ENCODE measurements at places on chromosomes 5 and 9. TPM values are rescaled to one million over a fixed set of nuclear protein-coding genes. Genes with fewer than 3 reads are reported as not detected.

IL9 gene
- total RNA-seq, result not detected

ACTBL2 gene
- total RNA-seq, result 0.05 TPM

PRRC2B gene
- total RNA-seq, result 173 TPM

OR2S2 gene
- total RNA-seq, result not detected

ANKRD18B gene
- 13.3 TPM for total RNA-seq

EPB41L4B gene
- 1.7 TPM for total RNA-seq

SPINK13 gene
- not detected for total RNA-seq

RPL37 gene
- 5,689 TPM for total RNA-seq

MRPS27 gene
- total RNA-seq, result 98.5 TPM

GRCh38 chr5:151101151-151101550 lies 20.3 kb upstream of the TNIP1 start:
- DNase-seq, result no peak

GRCh38 chr5:79318935-79319614 lies 83.1 kb downstream of the JMY start:
- DNase-seq, result peak; percentile 52

DNA sequence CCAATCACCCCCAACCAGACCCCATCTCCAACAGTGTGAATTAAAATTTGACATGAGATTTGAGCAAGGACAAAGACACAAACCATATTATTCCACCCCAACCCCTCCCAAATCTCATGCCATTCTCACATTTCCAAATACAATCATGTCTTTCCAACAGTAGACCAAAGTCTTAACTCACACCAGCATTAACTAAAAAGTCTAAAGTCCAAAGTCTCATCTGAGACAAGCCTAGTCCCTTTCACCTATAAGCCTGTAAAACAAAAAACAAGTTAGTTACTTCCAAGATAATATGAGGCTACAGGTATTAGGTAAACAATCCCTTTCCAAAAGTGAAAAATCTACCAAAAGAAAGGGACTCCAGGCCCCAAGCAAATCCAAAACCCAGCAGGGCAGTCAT lies 140.6 kb upstream of the NR4A3 start:
- no peak for DNase-seq

GRCh38 chr5:13878357-13878756 lies 66.1 kb downstream of the DNAH5 start:
- DNase-seq, result no peak

DNA sequence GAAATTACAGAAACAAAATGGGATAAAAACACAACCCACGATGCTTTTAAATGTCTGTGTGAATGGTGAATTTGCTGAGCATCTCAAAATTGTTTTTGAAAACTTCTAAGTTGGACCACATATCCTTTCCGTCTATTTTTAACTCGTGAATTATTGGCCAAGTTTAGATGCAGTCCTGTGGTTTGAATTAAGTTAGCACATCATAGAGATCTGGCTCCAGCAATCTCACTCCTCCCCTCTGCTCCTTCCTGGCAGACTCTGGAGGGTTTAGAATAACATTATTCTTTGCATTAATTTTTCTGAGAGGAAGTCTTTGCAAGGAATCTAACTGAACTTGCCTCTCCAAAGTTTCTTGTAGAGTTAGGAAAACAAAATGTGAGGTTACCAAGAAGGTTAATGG lies 14.5 kb upstream of the ANKRD55 start:
- no peak for DNase-seq

- DNase-seq, result no peak
Measured at GRCh38 chr5:160071516-160071915, 47.7 kb downstream of the PWWP2A start.

DNA sequence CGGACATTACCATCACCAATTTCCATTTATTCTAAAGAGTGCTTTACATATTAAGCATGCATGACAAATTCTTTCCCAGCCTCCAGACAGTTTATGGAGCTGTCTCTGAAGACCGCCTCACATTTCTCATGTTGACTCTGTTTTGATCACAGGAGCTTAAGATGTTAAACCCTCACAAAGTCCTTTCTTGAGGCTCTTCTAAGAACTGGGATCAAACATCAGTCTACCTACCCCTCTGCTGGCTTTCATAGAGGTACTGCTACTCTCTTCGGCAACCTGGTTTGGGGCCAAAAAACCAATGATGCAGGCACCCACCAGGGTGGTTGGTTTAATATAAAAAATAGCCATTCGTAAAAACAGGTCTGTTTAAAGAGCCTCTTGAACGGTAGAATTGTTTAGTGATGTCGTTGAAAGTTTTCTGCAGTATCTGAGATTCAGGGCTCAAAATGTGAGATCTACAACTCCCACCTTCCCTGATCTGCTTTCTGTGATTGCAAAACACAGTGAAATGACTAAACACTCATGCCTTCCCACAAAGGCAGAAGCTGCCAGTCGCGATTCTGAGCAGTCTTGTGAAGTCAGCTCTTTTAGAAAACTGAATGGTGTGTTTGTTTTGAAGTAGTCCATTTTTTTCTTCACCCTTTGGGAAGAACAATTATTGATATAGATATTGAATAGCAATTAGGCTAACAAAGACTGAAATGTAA lies 3.5 kb downstream of the RXFP3 start:
- DNase-seq, result no peak

DNA sequence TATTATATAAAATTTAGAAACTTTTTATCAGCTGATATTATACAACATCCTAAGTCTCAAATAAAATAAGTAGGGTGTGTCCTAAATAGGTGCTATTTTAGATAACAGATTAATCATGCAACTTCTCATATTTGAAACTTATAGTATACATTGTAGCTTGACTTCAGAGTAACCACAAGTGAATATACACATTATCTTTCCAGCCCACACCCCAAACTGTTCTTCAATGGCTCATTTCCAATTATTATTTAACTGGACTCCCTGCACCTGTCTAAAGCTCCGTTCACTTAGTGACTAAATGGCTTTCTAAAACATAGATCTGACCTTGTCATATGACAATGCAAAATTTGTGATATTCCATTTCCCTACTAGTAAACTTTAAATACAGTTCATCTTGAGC lies 490.9 kb upstream of the RGMB start:
- DNase-seq, result no peak

- no peak for DNase-seq
Measured at GRCh38 chr5:36168737-36169136, 16.8 kb downstream of the SKP2 start.

DNA sequence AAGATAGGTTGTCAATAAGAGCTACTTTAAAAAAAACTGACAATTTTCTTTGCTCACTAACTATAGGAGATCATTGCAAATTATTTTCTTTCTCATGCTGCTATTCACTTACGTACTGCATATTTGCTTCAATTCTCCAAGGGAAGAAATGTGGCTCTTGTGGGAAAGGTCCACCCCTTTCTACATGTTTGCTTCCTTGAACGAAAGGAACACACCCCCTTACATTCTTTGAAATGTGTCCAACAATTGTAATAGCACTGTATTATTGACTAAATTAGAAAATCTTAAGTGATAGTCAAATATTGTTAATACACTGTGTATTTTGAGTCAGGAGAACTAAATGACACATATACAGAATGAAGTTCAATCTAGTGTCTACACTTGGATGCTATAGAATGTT lies 5.2 kb downstream of the MEF2C start:
- DNase-seq, result no peak

GRCh38 chr5:120415985-120416384 lies 48.1 kb upstream of the PRR16 start:
- no peak for DNase-seq

DNA sequence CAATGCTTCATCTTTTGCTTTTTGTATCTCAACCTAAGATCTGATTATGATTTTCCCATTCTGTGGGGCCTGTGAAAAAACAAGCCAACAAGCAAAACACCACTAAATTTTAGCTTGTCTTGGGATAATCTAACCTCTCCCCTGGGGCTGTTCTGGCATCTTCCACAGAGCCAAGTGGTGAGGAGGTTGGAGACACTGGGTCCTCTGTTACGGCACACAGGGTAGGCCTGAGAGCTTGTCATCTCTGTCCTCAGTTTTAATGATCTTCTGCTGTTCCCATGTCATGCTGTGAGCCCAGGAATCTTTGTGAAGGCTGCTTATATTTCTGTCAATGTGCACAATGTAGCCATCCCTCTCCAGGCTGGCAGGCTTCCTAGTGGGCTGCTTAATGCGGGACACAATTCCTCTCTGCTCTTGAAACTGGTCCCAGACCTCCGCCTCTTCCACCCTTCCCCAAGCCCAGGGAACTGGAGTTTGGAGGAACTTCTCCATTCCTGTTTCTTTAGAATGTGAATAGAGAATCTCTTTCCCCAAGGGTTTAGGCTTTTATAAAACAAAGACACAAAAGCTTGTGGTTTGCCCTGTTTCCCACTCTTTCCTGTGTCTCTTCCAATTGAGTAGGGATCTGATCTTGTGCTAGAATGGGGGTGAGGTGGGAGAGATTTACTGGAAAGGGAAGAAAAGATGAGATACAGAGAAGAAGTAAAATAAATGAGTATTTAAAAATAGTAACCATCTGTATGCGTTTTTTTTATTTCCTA lies 30.9 kb upstream of the SEMA6A start:
- DNase-seq, result no peak

GRCh38 chr5:18745988-18746615 lies 1111.8 kb downstream of the TAF11L14 start:
- DNase-seq, result peak; percentile 29

GRCh38 chr9:92141144-92142129 lies 26.2 kb upstream of the SPTLC1 start:
- DNase-seq, result no peak

DNA sequence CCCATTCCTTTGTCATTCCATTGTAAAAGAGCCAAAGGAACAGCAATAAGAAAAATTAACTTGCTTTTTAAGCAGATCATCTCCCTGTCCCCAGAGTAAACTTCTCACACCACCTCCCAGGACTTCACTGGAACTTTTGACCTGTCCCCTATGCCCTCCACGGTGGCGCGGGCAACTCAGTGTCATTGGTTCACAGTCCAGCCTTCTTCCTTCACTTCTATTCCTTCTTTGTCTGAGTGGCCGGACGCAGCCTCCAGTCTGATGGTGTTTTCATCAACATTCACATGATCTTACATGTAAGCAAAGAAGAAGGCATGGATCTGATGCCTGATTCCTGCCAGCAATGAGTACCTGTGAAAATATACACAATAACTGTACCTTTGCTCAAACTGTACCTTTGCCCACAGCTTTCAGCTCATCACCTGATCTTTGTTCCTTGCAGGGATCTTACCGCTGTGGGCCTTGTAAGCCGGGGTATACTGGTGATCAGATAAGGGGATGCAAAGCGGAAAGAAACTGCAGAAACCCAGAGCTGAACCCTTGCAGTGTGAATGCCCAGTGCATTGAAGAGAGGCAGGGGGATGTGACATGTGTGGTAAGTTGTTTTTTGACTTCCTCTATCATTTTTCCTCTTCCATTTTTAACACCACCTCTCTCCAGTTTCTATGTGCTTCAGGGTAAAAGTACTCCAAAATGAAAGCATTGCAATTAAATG lies 32.5 kb downstream of the THBS4 start:
- DNase-seq, result no peak

- DNase-seq, result peak; percentile 99
Measured at GRCh38 chr9:128845186-128845931, 15.8 kb upstream of the SPOUT1 start.

DNA sequence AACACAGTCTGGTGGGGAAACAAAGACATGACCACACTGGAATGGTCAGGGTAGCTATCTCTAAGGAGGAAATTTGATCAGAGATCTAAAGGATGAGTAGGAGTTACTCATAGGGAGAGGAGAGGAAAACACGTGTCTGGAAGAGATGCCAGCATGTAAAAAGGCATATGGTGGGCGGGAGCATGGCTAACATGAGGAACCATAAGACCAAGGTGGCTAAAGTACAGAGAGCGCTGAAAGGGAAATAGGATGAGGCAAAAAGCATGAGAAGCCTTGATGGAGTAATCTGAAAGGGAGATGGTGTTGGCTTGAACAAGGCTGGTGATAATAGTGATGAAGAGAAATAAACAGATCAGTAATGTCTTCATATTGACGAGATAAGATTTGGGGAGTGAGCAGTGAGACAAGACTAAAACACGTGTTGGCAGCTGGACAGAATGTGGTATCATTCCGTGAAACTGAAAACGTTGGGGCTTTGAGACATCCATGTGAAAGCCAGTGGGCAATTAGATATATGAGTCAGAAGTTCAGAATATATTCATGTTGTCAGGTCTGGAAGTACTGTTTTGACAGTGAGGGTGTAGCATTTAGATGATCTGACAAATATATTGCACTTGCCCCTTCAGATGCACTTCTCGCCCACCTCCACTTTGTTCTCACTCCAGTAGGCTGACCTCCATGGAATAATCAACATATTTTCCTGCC lies 209.1 kb upstream of the KCNN2 start:
- no peak for DNase-seq

- DNase-seq, result no peak
Measured at GRCh38 chr5:171826132-171826531, 40.5 kb downstream of the SMIM23 start.

Measured in SJCRH30 (cell line).